ENCODE measurements at places on chromosomes 3 and 15. TPM values are rescaled to one million over a fixed set of nuclear protein-coding genes. Genes with fewer than 3 reads are reported as not detected.

DNA sequence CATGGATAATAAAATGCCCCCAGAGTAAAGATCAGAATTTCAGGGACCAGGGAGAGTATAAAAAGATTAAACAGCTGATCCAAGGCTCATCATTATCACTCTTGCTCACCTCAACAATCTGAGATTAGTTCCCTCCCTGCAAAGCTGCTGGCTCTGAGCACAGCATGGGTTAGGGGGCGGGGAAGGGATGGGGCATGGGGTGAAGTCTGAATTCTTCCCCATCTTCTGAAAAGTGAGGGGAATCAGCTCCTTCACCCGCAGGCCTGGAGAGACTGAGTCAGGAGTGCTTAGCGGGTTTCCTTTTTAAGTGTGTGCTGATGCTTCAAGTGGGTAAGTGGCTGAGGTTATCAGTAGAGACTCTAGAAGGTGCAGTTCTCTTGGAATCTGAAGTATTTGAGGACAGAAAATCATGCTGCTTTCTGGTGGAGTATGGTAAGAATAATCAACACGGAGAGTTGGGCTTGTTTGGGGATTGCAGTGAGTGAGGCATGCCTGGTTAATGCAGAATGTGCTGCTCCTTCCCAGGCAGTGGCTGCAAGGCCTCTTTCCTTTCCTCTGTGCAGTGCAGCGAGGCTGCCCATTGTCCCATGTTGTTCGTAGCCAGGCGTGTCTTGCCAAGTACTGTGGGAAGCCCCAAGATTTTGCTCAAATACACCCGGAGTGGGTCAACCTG, 59.2 kb upstream of the TRAK1 start:
- peaks cover 8% of the 10 kb centered on the region for H3K36me3 ChIP-seq
- H3K27me3 ChIP-seq = no peaks in the 10 kb centered on the region
- peaks cover 19% of the 10 kb centered on the region for H3K4me1 ChIP-seq

GRCh38 chr3:112405845-112406244, 72.9 kb downstream of the CD200 start:
- no peaks in the 10 kb centered on the region for H3K27me3 ChIP-seq
- H3K27ac ChIP-seq = no peak overlapping the region
- no peak overlapping the region for H3K4me3 ChIP-seq
- no peaks in the 10 kb centered on the region for H3K36me3 ChIP-seq
- peak; percentile 65 for DNase-seq

DNA sequence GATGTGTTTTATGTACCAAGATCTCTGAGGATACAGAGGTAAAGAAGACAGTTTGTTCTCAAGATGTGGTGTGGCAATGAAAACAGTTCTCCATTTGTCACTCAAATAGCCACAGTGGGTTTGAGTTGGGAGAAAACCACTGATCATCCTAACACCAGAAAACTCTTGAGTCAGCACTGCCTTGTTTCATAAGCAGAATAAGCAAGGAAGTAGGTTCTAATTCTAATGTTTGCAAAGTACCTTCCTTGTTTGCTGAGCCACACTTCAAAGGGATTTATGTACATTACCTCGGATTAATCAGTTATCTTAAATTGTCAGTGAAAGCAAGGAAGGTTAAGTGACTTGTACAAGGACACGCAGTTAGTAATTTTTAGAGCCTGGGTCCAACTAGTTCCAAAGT, 107.8 kb upstream of the BOC start:
- no peaks in the 10 kb centered on the region for H3K4me1 ChIP-seq
- no peak overlapping the region for H3K4me3 ChIP-seq
- H3K27ac ChIP-seq = no peak overlapping the region
- no peaks in the 10 kb centered on the region for H3K27me3 ChIP-seq
- H3K36me3 ChIP-seq = peaks cover 5% of the 10 kb centered on the region

DNA sequence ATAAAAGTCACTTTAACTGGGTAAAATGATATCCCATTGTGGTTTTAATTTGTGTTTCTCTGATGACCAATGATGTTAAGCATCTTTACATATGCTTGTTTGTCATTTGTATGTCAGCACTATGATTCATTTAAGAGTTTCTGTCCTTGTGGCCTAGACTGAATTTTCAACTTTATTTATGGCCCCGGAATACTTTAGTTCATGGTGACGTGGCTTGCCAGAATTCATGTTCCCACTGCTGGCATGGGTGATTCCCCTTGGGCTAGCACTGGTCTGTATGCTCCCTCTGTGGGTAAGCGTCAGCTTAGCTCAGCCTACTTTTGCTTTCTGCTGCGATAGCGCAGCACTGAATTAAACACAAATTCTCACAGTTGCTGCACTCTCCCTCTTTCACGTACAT, 436.3 kb upstream of the SGO1 start:
- H3K4me3 ChIP-seq = no peak overlapping the region
- no peaks in the 10 kb centered on the region for H3K27me3 ChIP-seq
- DNase-seq = no peak
- no peak overlapping the region for H3K27ac ChIP-seq

DNA sequence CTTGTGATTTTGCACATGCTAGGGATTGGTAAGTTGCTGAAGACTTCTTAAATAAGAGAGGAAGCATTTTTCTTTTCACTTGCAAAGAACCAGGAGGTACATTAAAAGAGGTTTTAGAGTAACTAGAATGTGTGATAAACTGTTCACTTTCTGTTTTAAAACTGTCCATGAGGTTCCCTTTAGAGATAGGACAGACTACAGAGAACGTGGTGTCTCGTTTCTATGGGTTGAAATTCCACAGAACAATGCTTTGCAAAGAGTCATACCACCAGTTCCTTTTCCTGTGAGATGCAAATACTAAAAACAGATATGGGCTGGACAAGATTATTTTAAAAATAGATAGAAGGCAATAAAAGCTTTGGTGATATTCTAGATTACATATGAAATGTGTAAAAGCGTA, 372.8 kb downstream of the TIGIT start:
- DNase-seq = no peak
- H3K4me3 ChIP-seq = no peak overlapping the region
- peaks cover 8% of the 10 kb centered on the region for H3K36me3 ChIP-seq
- H3K4me1 ChIP-seq = peaks cover 9% of the 10 kb centered on the region
- H3K27me3 ChIP-seq = no peaks in the 10 kb centered on the region

DNA sequence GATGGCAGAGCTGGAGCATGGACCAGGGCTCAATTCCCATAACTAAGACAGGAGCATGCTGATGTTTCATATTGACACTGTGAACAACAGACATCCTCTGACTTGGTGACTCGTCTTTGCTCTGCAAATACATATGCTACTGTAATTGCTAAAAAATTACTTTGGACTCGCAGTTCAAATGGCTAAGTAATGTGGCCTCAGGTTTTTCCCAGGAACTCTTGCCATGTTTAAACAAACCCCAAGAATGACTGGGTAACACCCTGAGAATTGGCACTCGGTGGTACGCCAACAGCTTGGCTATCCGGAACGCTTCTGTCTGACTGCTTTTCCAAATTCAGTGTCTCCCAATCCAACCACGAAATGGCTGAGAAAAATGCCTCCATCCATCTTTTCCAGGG, 456.7 kb upstream of the THBS1 start:
- peaks cover 16% of the 10 kb centered on the region for H3K4me1 ChIP-seq
- H3K36me3 ChIP-seq = no peaks in the 10 kb centered on the region
- no peak overlapping the region for H3K27ac ChIP-seq
- no peak overlapping the region for H3K4me3 ChIP-seq

DNA sequence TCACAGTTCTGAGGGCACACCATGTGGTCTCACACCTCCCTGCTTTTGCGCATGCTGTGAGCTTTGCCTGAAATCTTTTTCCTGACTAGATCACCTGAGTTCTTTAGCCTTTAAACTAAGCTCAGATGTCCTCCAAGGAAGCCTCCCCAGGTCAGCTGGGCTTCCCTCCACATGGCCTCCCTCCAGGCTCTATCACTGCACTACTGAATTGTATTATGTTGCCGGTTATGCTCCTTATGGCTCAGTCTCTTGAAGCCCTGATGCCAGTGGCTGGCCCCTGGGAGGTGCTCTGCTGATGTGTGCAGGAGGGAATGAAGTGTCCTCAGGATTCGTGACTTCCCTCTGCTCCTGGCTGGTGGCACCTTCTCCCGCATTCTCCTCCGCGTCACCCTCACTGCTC, 93.3 kb upstream of the BLM start:
- H3K4me1 ChIP-seq = peaks cover 14% of the 10 kb centered on the region
- DNase-seq = no peak
- no peak overlapping the region for H3K4me3 ChIP-seq
- H3K27ac ChIP-seq = no peak overlapping the region
- peaks cover 12% of the 10 kb centered on the region for H3K36me3 ChIP-seq

DNA sequence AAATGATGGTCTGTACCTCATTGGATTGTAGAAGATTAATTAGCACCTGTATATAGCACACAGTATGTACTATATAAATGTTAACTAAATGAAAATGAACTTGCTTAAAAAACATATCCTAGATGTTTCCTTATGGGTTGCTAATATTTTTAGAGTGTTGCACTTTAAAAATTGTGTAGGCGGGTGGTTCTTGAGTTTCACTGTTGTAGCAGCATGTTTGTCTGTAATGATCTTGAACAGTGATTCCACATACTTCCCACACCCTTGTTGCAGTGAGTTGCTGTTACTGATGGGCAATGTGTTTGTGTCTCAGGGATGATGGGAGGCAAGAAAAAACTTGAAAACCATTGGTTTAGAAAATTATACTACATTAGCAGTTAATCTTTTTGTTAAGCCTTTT, 22.0 kb downstream of the USP3 start:
- H3K36me3 ChIP-seq = peaks cover 26% of the 10 kb centered on the region
- no peak for DNase-seq
- no peak overlapping the region for H3K4me3 ChIP-seq
- peaks cover 93% of the 10 kb centered on the region for H3K4me1 ChIP-seq
- no peaks in the 10 kb centered on the region for H3K27me3 ChIP-seq

- H3K4me1 ChIP-seq = peaks cover 34% of the 10 kb centered on the region
- no peak overlapping the region for H3K4me3 ChIP-seq
- no peak for DNase-seq
- H3K36me3 ChIP-seq = peaks cover 1% of the 10 kb centered on the region
- H3K27ac ChIP-seq = no peak overlapping the region
- H3K27me3 ChIP-seq = no peaks in the 10 kb centered on the region
Measured at GRCh38 chr3:18670759-18671158, 245.6 kb upstream of the SATB1 start.

DNA sequence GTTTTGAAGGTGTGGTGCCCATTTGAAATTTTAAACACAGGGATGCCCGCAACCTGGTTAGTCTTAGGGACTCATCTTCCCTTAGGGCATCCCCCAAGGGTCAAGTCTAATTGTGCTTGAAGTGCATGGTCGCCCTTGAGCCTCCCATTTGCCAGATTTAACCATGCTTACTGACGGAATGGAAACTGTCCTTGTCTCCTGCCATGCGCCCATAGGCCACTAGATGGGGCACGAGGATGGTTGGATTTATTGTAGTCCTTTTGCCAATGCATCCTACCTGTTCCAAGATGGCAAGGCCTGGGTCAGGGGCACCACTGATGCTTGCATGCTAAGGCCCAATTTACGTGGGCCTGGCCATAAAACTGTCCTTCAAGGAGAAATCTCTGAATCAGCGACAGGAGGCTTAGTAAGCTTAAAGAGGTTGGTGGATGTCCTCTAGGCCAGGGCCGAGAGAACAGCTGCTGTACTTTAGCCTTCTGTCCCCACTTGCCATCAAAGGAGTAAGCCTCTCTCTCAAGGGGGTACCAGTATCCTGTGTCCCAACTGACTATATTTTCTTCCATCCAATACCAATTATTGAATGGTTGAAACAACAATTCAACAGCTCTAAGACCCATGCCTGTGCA, 355.4 kb downstream of the OTOL1 start:
- H3K36me3 ChIP-seq = no peaks in the 10 kb centered on the region
- no peaks in the 10 kb centered on the region for H3K27me3 ChIP-seq
- H3K4me1 ChIP-seq = no peaks in the 10 kb centered on the region
- no peak overlapping the region for H3K27ac ChIP-seq
- H3K4me3 ChIP-seq = no peak overlapping the region
- DNase-seq = peak; percentile 58

- H3K4me3 ChIP-seq = no peak overlapping the region
- H3K4me1 ChIP-seq = peaks cover 11% of the 10 kb centered on the region
- peaks cover 2% of the 10 kb centered on the region for H3K36me3 ChIP-seq
Measured at GRCh38 chr15:73225358-73226015, 143.3 kb downstream of the HCN4 start.

DNA sequence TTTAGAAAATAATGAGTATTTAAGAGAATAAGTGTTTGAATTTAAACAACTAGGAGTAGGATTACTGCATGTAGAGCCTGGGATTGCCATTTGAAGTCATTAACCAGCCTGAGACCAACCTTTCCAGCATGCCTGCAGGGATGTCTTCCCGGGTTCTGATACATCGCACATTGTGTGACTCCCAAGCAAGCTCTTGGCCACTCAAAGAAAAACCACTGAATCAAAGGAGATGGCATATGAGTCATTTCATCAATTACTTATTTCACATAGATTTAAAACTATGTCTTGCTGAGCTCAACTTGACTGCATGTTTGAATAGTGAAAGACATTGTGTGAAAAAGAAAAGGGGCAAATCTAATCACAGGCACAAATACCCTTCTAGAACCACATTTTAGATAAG, 15.0 kb upstream of the THBS1 start:
- no peak for DNase-seq
- no peaks in the 10 kb centered on the region for H3K36me3 ChIP-seq
- no peaks in the 10 kb centered on the region for H3K27me3 ChIP-seq
- H3K27ac ChIP-seq = no peak overlapping the region
- no peak overlapping the region for H3K4me3 ChIP-seq

- no peak for DNase-seq
- no peaks in the 10 kb centered on the region for H3K4me1 ChIP-seq
- no peak overlapping the region for H3K27ac ChIP-seq
- no peak overlapping the region for H3K4me3 ChIP-seq
- H3K36me3 ChIP-seq = no peaks in the 10 kb centered on the region
Measured at GRCh38 chr3:155218462-155218861, 75.0 kb downstream of the STRIT1 start.

DNA sequence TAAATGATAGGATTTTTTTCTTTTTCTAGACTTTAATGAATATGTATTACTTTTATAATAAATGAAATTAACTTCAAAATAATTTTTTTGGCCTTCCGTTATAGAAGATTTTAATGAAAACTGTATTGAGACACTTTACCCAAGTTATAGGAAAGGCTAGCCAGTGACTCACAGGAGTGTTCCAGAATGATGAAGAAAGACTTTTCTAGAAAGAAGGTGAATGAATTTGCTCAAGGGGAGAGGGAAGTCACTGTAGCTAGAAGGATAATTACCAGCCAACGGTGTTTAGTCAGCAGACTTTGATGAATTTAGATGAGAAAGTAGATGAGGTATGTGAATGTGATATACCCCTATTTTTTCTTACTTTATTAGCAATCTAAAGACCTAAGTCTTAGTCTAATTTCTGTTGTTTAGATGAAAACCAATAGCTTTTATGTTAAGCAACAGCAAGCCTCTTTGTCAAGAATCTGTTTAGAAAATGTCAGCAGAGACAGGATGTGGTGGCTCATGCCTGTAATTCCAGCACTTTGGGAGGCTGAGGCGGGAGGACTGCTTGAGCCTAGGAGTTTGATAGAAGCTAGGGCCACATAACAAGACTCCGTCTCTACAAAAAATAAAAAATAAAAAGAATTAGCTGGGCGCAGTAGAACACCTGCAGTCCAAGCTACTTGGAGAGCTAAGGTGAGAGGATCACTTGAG, 3.2 kb downstream of the ALAS1 start:
- DNase-seq = no peak
- H3K27ac ChIP-seq = peak overlapping the region; percentile 16
- peaks cover 62% of the 10 kb centered on the region for H3K36me3 ChIP-seq
- H3K27me3 ChIP-seq = no peaks in the 10 kb centered on the region
- no peak overlapping the region for H3K4me3 ChIP-seq

The MUSTN1 gene
- total RNA-seq = not detected

The HTR3E gene
- not detected for total RNA-seq

The CFAP92 gene
- total RNA-seq = 0.83 TPM

The C3orf20 gene
- 0.23 TPM for total RNA-seq

The ANKUB1 gene
- total RNA-seq = not detected

The SOX14 gene
- not detected for total RNA-seq

The GOLGA8Q gene
- total RNA-seq = not detected

Measured in activated CD8-positive, alpha-beta T cell treated with anti-CD3 and anti-CD28 coated beads for 36 hours (primary cell).